Activated naive CD4-positive, alpha-beta T cell treated with anti-CD3 and anti-CD28 coated beads for 36 hours (primary cell): ENCODE measurements at places on chromosomes 13 and 19.

GRCh38 chr13:111115061-111115964, at the start of gene ARHGEF7:
Gene ARHGEF7, plus strand, starts transcription at chr13:111115310. Its CDS starts 217 bp downstream, at chr13:111115527.
- peak; percentile 10 for DNase-seq

DNA sequence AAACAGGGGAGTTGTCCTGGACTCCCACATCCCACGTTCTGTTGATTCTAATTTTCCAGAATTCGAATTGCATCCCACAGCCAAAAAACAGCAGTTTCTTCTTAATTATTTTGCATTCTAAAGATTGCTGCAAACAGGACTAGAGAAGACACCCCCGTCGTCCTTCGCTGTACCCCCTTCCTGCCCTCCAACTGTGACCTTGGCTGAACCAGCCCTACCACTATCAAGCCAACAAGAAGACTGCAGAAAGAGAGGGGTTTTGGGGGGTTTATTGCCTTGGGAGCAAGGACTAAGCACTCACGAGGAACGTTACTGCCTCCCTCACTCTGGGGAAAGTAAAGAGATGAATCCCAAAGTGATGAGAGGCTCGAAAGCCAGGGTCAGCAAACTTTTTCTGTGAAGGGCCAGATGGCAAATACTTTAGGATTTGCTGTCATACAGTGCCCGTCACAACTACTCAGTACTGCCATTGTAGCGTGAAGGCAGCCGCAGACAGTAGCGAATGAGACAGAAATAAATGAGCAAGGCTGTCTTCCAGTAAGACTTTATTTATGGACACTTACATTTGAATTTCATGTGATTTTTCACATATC, 32.5 kb upstream of the KATNAL1 start:
- DNase-seq: no peak

DNA sequence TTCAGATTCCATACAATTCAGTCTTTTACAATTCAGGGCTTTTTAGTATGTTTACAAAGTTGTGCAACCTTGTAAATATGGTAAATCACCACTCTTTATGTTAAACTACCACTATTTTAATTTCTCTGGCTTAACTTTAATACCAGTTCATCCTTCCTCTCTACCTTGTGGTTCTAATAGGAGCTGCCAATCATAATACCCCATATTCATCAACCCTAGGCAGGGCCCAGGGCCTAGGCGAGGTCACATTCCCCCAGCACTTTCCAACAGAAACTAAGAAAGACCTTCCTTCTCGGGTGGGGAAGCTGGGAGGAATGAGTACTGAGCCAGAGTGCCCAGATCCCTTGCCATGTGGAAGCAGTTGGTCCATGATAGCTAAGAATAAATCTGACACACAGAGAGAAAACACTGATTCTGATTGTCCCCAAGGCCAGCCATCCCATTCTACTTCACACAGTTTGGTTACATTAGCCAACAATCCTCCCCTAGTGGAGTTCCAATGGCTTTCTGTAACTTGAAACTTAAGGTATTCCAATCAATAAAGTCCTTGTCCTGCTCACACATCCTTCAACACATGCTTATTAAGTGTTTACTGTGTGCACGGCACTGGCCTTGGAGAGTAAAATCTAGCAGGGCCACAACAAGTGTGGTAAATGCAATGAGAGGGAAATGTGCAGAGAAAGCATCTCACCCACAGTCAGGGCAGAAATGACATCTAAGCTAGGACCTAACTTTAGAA, 76.8 kb downstream of the NUFIP1 start:
- DNase-seq: no peak

DNA sequence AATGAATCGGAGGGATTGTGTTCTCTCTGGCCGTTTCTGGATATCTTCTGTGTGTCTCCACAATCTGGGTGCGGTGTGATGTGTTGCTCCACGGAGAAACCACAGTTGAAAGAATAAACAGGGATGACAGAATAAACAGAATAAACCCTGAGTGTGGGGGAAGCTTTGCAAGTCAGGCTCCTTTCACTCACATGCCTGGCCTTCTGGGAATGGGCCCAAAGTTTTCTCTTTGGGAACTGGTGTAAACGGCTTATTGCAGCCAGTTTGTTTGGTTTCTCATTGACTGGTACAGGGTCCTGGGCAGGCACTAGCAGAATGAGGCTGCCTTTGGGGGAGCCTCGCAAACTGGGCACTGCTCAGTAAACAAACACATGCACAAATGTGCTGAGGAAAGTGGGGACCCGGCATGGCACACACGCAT, 324.7 kb downstream of the DLEU7 start:
- DNase-seq: no peak

GRCh38 chr13:25329706-25330105, 28.3 kb downstream of the NUP58 start:
- DNase-seq: no peak
